ENCODE measurements at places on chromosomes 2 and 18. TPM values are rescaled to one million over a fixed set of nuclear protein-coding genes. Genes with fewer than 3 reads are reported as not detected.

LPIN2 gene
- 20.3 TPM for total RNA-seq

CHMP1B gene
- total RNA-seq: 76.2 TPM

CDK5R2 gene
- not detected for total RNA-seq

SLC4A5 gene
- total RNA-seq: 1.2 TPM

KYNU gene
- 0.98 TPM for total RNA-seq

CREB1 gene
- 50.0 TPM for total RNA-seq

PLGLB2 gene
- 0.76 TPM for total RNA-seq

RPRM gene
- total RNA-seq: not detected

PROKR1 gene
- total RNA-seq: not detected

MORN2 gene
- 21.6 TPM for total RNA-seq

ELOA2 gene
- total RNA-seq: not detected

METTL4 gene
- total RNA-seq: 8.6 TPM

ANO7 gene
- not detected for total RNA-seq

PIGN gene
- 41.2 TPM for total RNA-seq

ANKRD53 gene
- 0.65 TPM for total RNA-seq

SLC5A7 gene
- total RNA-seq: not detected

PAPOLG gene
- total RNA-seq: 14.5 TPM

GNAL gene
- total RNA-seq: 0.43 TPM

UGT1A6 gene
- total RNA-seq: 0.79 TPM

SNTG2 gene
- not detected for total RNA-seq

ANKRD23 gene
- total RNA-seq: 2.4 TPM
